Panc1 (cell line): ENCODE measurements at places on chromosomes 7 and 10. TPM values are rescaled to one million over a fixed set of nuclear protein-coding genes. Genes with fewer than 3 reads are reported as not detected.

The DNAJC12 gene
- total RNA-seq: 0.44 TPM

The PRLHR gene
- total RNA-seq: not detected

The GPER1 gene
- 2.9 TPM for total RNA-seq

DNA sequence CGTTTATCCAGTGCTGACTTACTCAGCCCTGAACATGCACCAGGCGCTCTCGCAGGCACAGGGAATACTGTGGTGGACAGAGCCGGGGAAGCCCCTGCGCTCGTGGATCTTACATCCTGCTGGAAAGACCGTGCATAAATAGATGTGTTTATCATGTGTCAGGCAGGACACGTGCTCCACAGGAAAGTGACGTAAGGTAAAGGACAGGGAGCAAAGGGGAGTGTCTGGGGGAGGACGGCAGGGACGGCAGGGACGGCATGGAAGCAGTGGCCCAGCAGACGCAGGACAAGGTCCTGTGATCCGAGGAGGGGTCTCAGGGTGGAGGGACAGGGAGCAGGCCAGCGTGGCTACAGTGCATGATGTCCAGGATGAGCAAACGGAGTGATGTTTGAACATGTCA is 410.5 kb downstream of the PAXIP1 start:
- no peak for DNase-seq

The ANKRD30A gene
- not detected for total RNA-seq

DNA sequence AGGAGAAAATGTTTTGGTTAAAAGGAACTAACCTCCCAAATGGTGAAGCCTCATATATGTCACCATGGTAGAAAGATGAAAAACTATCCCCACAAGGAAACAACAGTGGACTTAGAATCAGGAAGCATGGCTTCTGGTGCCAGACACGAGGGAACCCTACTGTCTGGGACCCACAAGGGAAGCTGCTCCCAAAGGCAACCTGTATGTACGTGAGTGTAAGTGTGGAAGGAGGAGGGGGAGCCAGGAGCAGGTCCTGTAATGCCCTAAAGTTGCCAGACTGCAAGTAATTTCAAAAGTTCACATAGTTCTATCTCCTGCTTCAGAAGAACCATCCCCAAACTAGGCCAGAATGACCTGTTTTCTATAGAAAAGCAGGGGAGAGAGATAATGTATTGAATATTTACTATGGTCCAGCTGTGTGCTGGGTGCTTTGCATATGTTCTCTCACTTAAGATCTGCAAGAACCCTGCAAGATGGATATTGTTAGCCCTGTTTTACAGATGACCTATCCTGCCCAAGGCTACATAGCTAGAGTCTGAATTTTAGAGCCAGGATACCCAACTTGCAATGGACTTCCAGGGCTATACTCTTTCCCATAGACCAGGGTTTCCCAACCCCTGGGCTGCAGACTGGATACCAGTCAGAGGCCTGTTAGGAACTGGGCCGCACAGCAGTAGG is 19.2 kb downstream of the DUSP5 start:
- DNase-seq: no peak

DNA sequence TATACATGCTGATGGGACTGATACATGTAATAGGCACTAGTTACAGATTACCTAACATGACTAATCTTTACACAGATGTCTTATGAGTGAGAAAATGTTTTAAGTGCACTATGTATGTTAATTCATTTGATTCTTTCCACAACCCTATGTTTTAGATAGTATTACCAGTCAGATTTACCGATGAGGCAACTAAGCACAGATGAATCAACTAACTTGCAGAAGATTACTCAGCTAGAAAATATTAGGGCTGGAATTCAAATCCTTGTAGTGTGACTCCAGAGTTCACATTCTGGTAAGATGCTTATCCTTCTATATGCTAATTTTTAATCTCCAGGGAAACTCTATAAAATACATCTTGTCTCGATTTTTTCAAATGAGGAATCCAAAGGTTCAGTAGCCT is 964.9 kb downstream of the REEP3 start:
- no peak for DNase-seq

DNA sequence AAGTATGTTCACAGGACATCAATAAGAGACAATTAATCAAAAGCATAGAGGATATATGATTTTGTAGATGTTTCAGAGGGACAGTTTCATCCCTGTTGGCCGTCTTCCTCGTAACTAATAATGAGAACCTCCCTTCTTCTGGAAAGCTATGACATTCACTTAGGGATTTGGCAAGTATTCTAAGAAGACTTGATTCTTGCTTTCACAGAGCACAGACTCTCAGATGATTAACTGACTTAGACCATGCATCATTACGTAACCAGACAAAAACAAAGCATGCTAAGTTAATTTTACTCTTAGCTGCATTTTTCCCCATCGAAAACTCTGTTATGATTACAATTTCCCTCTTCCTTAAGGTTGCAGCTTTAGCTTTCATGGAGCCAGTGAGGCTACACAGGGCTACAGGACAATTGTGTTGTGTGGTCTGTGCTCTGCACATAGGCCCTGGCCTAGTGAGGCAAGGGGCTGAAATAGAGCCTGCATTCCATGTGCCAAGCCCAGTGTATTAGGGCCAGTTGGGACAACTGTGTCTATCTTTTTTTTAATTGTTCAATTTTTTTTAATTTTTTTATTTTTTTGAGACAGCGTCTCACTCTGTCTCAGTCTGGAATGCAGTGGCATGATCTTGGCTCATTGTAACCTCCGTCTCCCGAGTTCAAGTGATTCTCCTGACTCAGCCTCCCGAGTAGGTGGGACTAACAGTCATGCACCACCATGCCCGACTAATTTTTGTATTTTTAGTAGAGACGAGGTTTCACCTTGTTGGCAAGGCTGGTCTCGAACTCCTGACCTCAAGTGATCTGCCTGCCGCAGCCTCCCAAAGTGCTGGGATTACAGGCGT is 105.3 kb downstream of the PLXDC2 start:
- DNase-seq: no peak

The HKDC1 gene
- 1.1 TPM for total RNA-seq

- no peak for DNase-seq
Observed at GRCh38 chr10:101843032-101844021, at the start of gene KCNIP2. Gene KCNIP2, minus strand, starts transcription at chr10:101843800. Its CDS starts 232 bp downstream, at chr10:101843568.

The TECTB gene
- total RNA-seq: not detected

- DNase-seq: no peak
Observed at GRCh38 chr7:84629216-84629615, 434.6 kb upstream of the SEMA3A start.

GRCh38 chr10:18140957-18141845 is 977 bp downstream of the CACNB2 start:
- no peak for DNase-seq

- DNase-seq: no peak
Observed at GRCh38 chr10:132837905-132838304, 52.0 kb upstream of the NKX6-2 start.

The SPDYE11 gene
- total RNA-seq: not detected

DNA sequence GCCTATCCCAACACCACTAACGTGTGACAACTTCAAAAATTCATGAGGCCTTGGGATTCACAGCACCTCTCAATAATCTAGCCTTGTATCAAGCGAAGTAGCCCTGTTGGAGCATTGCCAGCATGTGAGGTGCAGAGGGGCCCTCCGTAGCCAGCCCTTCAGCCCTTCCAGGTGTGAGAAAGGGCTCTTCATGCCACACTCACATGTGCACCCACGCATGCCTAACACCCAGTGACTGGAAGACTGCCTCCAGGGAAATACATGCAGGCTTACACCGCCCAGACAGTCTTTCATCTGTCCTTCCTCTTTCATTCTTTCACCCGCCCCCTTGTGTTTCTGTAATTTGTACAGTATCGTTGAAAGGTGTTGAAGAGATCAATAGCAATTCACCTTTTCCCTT is 26.1 kb downstream of the LRRC4 start:
- DNase-seq: no peak

GRCh38 chr7:98278408-98278807 is 3.1 kb upstream of the BRI3 start:
- DNase-seq: no peak

The SFMBT2 gene
- 1.3 TPM for total RNA-seq

DNA sequence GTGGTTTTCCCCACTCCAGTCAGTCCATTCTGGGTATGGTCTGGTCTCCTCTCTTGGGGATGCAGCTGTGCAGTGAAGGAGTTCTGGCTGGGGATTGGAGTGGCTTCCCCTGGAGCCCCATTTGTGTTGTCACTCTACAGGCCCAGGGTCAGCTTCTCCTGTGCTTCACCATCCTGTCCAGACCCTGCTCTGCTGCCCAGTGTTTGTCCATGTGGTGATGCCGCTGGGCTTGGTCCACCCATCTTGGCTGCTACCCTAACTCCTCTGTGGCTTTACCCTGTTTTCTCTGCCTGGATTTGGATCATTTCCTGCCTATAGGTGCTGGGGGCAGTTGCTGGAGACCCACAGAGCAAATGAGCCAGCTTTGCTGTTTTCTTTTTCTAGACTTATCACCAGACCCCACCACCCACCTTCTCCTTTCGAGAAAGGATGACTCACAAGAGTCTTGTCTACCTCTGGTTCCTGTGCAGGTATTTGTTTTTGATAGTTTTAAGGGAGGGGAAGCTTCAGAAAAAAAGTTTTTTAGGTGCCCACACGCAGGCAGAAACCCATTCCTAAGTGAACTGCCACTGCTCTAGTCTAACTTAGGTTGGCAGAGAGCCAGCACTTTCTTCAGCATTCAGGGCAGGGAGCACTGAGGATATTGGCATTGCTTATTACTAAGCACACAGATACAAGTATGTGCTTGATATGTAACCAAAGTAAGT is 8.5 kb downstream of the ZDHHC16 start:
- no peak for DNase-seq

DNA sequence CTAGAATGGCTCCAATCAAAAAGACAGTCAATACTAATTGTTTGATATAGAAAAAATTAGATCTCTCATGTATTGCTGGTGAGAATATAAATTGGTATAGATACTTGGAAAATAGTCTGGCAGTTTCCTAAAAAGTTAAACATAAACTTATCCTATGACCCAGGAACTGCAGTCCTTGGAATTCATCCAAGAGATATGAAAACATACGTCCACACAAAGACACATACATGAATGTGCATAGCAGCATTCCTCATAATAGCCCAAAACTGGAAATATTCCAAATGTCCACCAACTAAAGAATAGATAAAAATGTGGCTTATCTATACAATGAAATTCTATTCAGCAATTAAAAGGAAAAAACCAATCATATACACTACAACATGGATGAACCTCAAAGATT is 128.4 kb downstream of the ZFAND4 start:
- no peak for DNase-seq

DNA sequence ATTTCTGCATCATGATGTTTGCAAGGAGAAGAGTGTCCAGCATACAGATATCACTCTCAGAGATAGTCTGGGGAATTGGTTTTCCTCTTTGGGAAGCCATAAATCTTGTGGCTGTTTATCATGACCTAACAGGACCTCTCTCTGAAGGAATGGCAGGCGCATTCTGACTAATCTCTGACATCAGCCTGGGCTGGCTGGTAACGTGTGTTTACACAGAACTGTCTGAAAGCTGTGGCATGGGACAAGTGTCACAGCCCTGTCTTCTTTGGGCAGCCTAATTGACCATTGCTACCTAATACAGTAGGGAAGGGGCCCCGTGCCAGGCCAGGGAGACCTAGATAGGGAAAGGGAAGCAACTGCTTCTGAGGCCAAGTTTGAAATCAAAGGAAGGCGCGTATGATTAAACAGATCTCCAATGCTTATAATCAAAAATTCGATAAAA is 73.9 kb upstream of the CABCOCO1 start:
- DNase-seq: no peak

DNA sequence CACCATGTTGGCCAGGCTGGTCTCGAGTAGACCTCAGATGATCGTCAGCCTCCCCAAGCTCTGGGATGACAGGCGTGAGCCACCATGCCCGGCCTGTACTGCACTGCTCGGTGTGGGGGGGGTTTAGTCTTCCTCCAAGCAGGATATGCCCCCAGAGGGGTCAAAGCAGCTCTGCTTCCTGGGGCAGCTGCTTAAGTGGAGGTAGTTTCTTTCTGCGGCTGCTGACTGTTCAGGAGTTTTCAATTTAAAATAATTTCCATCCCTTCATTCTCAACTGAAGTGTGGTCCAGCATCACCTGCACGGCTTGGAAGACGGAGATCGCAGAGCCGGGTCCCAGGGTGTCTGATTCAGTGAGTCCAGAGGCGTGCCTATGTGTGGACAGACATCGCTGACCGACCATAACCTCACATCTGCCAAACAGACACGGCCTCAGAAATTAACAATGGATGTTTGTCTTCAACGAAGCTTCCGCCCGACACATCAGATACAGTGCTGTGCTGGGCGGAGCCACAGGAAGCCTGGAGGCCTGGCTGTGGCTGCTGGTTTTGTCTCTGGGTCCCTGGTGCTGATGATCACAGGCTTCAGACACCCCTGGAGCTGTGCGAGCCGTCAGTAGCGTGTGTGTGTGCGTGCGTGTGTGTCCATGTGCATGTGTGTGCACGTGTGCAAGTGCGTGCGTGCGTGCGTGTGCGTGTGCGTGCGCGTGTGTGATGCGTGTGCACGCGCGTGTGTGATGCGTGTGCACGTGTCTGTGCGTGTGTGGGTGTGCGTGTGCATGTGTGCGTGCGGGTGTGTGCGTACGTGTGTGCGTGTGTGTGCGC is 226.5 kb upstream of the PITRM1 start:
- DNase-seq: no peak

The OR2A42 gene
- total RNA-seq: not detected

DNA sequence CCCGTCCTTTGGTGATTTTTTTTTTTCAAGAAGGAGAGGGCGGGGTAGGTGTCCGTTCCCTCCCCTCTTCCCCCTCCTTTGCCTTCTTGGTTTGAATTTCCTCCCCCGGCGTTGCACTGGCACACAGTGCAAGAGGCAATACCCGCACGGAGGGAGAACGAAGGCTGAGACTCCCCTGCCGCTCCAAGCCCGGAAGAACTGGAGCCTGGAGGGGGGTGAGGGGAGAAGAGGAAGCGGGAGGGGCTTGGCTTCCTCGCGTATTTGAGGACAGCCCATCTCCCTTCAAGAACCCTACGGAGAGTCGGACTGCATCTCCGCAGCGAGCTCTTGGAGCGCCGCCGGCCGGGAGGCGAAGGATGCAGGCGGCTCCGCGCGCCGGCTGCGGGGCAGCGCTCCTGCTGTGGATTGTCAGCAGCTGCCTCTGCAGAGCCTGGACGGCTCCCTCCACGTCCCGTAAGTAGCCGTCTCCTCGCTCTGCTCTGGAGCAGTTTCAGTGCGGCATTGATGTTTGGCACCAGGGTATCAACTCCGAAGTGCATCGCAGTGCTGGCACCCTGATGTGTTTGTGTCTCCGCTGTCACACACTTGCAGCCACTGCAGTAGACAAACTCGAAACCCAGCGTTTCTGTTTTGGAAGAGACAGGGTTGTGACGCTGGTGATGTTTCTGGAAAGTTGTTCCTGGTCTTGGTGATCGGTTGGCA is at the start of gene CNTNAP2:
Gene CNTNAP2, plus strand, starts transcription at position 281 of the 702 bp plus-strand sequence. Its CDS starts 76 bp downstream, at position 357.
- DNase-seq: no peak

DNA sequence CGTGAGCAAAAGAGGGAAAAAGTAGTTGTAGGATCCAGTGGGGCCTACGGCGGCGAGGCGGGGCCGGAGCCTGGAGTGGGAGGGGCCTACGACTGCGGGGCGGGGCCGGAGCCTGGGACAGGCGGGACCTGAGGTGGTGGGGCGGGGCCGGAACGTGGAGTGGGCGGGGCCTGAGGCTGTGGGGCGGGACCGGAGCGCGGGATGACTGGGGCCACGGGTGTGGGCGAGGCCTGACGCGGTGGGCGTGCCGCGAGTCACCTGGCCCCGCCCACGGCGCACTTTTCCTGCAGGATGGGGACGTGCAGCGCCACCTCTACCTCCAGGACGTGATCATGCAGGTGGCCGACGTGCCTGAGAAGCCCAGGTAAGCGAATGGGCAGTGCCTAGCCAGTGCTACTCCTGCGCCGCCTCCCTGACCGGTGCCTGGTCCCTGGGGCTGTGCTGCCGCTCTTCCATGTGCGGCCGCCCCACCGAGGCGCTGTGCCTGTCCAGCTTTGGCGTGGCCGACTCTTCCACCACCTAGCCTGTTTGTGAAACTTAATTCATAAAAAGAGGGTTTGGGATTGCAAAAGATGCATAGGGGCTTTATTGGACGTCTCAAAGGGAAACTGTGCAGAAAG is 496 bp downstream of the ZNF511 start:
- no peak for DNase-seq
